ENCODE measurements at places on chromosomes 13 and 19.

DNA sequence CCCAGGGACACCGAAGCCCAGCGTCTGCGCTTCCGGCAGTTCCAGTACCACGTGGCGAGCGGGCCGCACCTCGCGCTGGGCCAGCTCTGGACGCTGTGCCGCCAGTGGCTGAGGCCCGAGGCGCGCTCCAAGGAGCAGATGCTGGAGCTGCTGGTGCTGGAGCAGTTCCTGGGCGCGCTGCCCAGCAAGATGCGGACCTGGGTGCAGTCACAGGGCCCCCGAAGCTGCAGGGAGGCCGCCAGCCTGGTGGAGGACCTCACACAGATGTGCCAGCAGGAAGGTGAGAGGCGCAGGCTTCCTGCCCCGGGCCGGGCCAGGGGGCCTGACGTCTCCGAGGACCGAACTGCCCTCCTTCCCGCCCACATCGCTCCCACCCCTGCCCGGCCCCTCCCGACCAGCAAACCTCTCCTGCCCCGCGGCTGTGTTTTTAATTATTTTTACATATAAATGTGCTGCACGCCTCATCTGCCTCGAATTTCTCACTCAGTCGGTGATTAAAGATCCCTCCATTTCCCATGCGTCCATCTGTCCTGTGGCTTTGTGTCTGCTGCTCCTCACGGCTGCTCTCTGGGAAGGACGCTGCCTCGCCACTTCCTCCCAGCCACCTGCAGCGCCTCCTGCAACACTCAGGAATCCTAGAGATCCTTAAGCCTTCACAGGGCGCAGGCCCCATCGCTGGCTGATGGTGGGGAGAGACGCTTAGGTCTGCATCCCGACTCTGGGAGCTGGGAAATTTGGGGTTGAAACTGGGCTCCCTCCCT lies 4.3 kb downstream of the ZSCAN1 start:
- no peak for DNase-seq

DNA sequence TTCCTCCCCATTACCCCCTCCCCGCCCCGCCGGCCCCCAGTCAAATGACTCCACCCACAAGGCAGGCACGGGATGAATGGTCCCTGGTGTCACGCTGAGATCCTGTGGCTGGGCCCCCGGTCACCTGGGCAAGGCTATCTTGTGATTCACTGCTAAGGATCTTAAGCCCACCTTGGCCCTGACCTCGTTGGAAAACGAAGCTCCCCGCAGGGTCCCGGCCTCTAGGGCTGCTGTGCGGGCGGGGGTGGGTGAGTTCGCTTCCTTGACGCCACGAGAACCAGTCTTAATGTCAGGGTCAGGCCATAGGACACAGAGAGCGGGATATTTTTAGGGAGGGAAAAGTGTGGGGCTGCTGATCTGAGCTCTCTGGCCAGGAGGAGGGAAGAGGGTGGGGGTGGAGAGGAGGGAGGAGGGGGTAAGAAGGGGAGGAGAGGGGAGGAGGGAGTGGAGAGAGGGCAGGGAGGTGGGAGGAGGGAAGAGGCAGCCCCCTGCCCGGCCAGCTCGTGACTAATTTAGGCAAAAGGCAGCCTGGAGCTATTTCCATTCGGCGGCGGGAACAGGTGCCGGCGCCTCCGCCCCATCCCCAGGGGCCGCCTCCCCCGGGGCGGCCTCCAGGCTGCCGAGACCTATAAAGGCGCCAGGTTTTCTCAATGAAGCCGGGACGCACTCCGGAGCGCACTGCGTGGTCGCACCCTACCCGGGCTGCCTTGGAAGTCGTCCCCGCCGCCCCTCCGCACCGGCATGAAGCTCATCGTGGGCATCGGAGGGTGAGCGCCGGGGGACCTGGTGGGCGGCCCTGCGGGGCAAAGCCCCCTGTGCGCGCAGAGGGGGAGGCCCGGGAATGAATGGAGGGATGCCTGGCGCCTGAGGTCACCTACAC lies at the start of gene NMRK2:
NMRK2 (plus strand) TSS at position 139 of the 880 bp plus-strand sequence; CDS start at position 742, 603 bp downstream.
- no peak for DNase-seq

GRCh38 chr13:22198001-22198400 lies 527.1 kb downstream of the FGF9 start:
- no peak for DNase-seq

- DNase-seq, result no peak
These were observed 1.3 kb upstream of the B3GLCT start for GRCh38 chr13:31198519-31198918.

DNA sequence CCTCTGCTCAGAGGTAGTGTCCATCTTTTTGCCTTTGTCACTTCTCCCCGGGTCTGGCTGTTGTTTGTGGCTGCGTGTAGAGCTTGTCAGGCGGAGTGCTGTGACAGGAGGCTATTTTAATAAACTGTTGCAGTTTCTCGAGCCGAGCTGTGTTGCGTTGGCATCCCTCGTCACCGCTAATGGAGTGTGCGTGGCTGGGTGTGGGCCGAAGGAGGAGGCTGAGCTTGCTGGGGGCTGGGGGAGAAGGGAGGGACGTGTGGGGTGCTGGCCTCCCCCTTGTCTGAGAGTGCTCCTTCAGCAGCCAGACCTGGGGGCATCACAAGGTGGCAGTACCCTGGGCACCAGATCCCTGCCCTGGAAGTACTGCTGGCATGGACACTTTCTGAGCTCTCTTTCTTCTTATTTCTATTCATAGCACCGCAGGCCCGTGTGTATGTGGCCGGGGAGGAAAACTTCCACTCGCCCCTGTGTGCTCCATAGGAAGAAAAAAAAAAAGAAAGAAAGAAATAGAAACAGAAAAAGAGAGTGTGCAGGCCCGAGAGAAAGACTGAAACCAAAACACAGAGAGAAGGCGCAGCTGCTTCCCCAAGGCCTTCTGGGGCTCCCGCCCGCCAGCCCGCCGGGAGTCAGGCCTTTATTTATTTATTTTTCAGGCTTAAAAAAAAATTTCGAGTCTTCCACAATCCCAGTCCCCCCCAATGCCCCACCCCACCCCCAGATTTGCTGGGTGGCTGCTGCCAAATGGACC lies 27.0 kb downstream of the NFIX start:
- DNase-seq, result no peak

GRCh38 chr19:18107235-18107634 lies 9.7 kb downstream of the MAST3 start:
- DNase-seq, result no peak

GRCh38 chr13:29858667-29859066 lies 8.2 kb upstream of the UBL3 start:
- DNase-seq, result no peak
